H9 (cell line): ENCODE measurements at places on chromosomes 5 and 9. TPM values are rescaled to one million over a fixed set of nuclear protein-coding genes. Genes with fewer than 3 reads are reported as not detected.

Gene BTNL8
- 0.13 and 0.26 TPM in 2 replicates for total RNA-seq

Gene SAXO1
- 0.09 TPM in 1 of 2 replicates, not detected in the other for total RNA-seq

Gene GABRA1
- total RNA-seq = not detected in 2 replicates

Gene SLC36A1
- total RNA-seq = 14.1 and 15.0 TPM in 2 replicates

- DNase-seq = no peak
Measured at GRCh38 chr9:81720450-81721086, 31.2 kb upstream of the TLE1 start.

- no peak for DNase-seq
Measured at GRCh38 chr5:167949435-167949834, 342.0 kb upstream of the WWC1 start.

GRCh38 chr9:93244510-93245436 lies 60.8 kb downstream of the WNK2 start:
- DNase-seq = no peak

DNA sequence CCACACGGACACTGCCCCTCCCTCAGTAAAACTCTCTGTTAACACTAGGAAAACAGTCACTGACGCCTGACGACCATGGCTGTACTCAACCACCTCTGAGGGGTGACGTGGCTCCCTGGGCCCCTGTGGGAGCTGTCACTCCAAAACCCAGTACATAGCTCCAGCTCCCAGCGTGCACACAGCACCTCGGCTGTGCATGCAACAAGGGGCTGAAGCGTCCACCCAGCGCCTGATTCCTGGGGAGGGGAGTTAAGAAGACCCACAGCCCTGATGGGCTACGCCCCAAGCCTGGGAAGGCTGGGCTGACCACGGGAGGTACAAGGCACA lies 36.3 kb downstream of the SLC12A7 start:
- no peak for DNase-seq

- DNase-seq = no peak
Measured at GRCh38 chr5:60738461-60738860, 38.5 kb upstream of the DEPDC1B start.
